ENCODE measurements at places on chromosomes 1 and 21. TPM values are rescaled to one million over a fixed set of nuclear protein-coding genes. Genes with fewer than 3 reads are reported as not detected.

The ADAM30 gene
- not detected for total RNA-seq

The LRRC52 gene
- not detected for total RNA-seq

DNA sequence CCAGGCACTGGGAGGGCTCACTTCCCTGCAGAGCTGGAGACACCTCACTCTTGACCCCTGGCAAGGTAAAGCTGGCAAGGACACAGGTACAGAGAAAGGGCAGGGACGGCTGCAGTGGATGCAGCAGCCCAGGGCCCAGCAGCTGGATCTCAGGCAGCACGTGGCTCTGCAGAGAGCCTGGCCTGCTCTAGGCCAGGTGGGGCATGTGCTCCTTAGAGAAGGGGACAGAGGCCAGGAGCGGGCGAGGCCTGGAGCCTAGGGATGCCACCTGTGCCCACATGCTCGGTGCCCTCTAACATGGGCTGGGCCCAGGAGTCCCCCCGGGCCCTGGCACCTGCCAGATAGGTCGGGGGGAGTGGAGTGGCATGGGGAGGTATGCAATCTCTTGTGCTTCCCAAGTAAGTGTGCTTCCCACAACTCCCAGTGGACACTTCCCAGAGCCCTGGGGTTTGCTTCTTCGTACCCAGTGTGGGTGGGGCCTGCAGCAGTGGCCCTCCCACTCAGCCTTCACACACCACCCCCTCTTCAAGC, 30.0 kb downstream of the WNT3A start:
- H3K27me3 ChIP-seq, result peaks cover 33% of the 10 kb centered on the region
- H3K27ac ChIP-seq, result no peak overlapping the region
- H3K4me3 ChIP-seq, result no peak overlapping the region
- no peaks in the 10 kb centered on the region for H3K36me3 ChIP-seq
- DNase-seq, result no peak
- H3K4me1 ChIP-seq, result peaks cover 7% of the 10 kb centered on the region

DNA sequence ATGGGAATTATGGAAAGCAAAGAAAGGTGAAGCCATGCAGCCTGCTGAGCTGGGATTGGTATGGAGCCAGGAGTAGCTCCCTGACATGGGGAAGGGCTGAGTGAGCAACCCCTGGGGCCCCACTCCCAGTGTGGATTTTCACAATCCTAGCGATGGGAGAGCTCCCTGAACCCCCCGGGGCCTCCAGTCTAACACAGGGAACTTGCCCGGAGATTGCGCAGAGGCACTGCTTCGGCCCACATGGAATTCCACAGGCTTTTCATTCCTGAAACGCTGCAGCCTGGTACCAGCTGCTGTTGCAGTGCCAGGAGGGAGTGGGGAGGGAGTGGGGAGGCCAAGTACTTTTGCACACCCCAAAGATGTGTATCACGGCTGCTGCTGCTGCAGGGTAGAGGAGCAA, 110.4 kb upstream of the C21orf91 start:
- no peaks in the 10 kb centered on the region for H3K36me3 ChIP-seq
- no peak for DNase-seq
- H3K4me1 ChIP-seq, result no peaks in the 10 kb centered on the region
- no peak overlapping the region for H3K27ac ChIP-seq
- H3K4me3 ChIP-seq, result no peak overlapping the region

DNA sequence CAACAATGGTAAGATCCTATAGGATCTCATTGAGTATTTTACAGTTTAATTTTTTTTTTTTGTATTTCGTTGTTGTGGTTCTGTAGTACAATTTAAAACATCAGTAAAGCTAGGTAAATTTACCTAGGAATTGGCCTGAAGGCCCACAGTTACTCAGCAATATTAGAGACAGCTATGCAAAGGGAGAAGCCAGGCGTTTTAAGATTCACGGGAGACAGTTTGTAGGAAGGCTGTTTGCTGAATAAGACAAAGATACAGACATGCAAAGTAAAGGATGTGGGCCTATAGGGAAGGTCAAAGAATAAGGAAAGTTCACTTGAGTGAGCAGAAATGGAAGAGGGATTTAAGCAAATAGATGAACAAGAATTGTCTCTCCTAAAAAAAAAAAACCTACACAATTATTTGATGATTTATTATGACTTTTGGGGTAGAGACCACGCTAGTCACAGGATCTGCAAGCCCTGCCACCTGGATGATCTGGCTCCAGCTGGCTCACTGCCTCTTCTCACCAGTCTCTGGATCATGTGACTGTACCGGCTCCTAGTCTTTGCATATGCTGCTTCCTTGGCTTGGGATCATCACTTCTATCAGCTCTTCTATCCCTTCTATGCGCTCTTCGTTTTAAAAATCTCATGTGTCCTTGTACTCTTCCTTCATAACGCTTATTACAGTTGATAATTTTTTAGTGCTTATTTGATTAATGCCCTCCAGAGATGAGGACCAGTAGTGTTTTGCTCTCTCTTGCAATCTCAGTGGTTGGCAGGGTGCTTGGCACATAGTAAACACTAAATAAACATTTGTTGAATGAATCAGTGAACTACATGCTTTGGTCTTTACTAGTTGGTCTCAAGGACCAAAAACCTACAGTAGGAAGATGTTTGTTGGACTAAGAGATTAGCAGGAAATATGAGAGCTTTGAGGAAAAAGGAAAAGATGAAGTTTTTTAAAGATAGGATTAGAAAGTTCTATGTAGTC, 14.1 kb downstream of the DYRK1A start:
- H3K27me3 ChIP-seq, result no peaks in the 10 kb centered on the region
- no peaks in the 10 kb centered on the region for H3K36me3 ChIP-seq
- no peak overlapping the region for H3K27ac ChIP-seq
- H3K4me1 ChIP-seq, result peaks cover 92% of the 10 kb centered on the region
- H3K4me3 ChIP-seq, result no peak overlapping the region
- DNase-seq, result no peak

GRCh38 chr1:200207711-200208126, 180.2 kb downstream of the NR5A2 start:
- H3K36me3 ChIP-seq, result no peaks in the 10 kb centered on the region
- no peak overlapping the region for H3K27ac ChIP-seq
- H3K4me3 ChIP-seq, result no peak overlapping the region

GRCh38 chr1:87318056-87318650, 10.5 kb upstream of the LMO4 start:
- no peak overlapping the region for H3K4me3 ChIP-seq
- H3K4me1 ChIP-seq, result no peaks in the 10 kb centered on the region
- no peak overlapping the region for H3K27ac ChIP-seq
- DNase-seq, result peak; percentile 18
- no peaks in the 10 kb centered on the region for H3K36me3 ChIP-seq
